ENCODE measurements at places on chromosomes 5 and 9.

DNA sequence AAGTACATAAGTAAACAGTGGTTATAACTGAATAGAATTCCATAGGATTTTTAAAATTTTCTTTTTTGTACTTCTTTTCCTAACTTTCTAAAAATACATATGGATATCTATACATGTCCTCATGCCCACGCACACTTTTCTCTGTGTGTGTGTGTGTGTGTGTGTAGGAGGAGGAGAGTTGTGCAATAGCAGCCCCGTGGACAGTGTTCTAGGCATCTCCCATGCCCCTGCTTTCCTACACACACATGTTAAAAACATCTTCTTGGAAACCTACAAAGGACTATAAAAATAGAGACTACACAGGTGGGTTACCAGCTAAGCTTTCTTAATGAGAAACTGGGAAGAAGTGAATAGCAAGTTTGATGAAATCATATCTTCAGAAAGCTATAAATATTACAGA is 19.8 kb upstream of the HEXB start:
- DNase-seq, result no peak

- DNase-seq, result no peak
These were observed 1.6 kb downstream of the RAD23B start for GRCh38 chr9:107284636-107285035.

DNA sequence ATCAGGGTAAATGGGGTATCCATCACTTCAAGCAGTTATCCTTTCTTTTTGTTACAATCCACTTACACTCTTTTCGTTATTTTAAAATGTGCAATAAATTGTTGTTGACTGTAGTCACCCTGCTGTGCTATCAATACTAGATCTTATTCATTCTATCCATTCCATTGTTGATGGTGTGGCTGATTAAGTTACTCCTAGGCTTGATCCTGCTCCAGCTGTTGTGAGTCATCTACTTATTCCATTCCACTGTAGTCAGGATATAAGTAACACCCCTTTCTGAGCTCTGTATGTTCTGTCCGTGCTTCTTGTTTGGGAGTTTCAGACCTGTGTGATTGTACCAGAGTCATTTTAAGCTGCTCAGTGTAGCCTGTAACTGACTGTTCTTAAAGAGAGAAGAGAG is 122.5 kb upstream of the RUSC2 start:
- no peak for DNase-seq

DNA sequence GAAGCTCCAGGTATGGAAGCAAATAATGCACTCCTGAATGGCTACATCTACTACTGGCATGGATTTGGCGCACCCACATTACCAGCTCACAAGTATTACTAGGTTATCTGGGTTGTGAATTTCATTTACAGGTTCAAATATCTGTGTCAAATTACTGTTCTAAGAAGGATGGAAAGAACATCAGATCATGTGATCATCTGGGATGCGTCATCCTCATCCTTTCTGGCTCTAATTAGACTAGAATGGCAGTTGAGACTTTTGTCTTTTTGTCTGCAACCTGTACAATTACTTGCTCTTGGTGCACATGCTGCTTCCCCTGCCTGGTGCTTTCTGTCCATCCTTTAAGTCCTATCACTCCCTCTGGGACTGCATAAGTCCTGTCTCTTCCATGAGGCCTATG is 64.1 kb downstream of the PJA2 start:
- DNase-seq, result no peak

GRCh38 chr9:130333041-130333711 is 67.6 kb downstream of the HMCN2 start:
- DNase-seq, result no peak

DNA sequence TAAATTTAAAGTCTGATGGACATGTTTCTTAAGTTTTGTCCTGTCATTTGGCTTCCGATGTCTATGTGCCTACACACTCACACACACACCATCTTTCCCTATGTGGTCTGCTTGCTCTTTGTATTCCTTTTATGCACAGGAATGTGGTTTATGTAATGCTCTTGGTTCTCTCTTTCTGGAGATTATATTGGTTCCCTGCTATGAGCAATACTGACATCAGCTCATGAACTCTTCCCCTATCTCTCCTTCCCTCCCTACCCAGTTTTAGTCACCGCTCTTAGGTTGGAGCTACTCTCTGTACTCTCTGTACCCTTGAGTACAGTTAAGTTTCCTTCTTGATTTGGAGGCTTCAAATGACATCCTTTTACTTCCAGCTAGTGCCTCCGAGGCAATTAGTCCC is 77.9 kb upstream of the MVB12B start:
- DNase-seq, result no peak

DNA sequence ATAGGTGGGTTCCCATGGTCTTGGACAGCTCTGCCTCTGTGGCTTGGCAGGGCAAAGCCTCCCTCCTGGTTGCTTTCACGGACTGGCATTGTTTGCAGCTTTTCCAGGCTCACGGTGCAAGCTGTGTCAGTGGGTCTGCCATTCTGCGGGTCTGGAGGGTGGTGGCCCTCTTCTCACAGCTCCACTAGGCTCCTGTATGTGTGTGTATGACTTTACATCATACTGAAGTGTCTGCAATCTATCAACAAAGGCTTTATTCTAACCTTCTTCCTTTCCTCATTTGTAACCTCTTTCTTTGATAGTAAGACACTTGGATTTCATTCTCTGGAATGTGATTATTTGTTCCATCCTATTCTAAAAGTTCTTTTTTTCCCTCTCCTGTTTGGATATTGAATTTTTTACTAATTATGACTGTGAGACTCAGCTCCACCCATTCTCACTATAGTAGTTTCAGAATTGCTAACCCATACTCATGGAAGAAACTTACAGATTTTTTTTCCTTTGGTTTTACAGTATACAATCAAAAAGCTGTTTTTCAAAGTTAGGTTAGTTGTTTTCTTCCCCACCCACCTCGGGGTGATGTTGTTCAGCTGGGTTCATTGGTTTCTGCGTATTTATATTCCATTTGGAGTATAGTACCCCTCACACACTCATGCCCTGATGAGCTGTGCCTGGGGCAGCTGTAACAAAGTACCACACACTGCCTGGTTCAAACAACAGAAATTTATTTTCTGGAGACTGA is 144.6 kb upstream of the OTULINL start:
- no peak for DNase-seq

DNA sequence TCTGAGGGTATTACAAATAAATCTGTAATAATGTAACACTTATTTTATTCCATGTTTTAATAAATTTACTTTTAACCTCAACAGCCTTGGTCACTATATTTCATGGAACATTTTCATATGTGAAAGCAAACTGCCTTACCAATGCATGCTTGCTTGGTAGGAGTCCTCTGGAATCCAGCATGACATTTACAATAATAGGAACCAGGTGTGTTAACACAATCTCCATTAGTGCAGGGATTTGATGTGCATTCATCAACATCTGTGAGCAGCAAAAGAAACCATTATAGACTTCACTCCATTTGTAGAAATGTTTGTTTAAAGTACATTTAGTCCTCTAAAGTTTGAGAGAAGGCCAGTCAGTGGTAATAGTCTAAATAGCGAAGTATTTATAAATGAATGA is 159.4 kb downstream of the FBN2 start:
- DNase-seq, result no peak

DNA sequence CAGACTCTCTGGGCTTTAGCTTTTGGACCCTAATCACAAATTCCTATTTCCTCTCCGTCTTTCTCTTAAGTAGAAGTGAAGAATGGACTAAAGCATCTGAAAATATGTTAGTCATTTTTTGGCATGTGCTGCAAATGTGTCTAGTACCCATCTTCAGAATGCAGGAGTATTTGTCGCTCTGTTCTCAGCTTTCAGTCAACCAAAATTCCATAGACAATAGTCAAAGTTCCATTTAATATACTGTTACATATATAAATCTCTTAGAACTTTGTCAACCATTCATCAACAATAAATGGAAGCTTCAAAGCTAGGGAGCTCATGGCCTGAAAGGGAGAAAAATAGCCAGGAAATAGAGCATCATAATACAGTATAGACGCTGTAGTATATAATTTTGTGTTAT is 509.4 kb downstream of the BNC2 start:
- no peak for DNase-seq

- DNase-seq, result no peak
These were observed 159.8 kb downstream of the COL23A1 start for GRCh38 chr5:178430186-178431062.

DNA sequence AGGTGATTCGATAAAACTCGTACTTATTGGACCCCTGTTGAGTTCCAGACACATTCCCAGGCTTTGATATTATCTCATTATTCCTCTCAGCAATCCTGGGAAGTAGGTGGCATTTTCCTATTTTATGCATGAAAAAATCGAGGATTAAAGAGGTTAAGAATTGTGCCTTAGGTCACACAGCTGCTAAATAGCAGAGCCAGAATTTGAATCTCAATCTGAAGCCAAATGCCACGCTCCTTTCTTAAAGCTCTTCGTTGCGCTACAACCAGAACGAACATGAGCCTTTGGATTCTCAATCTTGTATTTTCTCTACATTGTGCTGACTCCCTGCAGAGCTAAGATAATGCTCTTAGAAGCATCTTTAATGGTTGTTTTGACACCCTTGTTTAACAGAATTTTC is 527.8 kb upstream of the TLE4 start:
- DNase-seq, result no peak

DNA sequence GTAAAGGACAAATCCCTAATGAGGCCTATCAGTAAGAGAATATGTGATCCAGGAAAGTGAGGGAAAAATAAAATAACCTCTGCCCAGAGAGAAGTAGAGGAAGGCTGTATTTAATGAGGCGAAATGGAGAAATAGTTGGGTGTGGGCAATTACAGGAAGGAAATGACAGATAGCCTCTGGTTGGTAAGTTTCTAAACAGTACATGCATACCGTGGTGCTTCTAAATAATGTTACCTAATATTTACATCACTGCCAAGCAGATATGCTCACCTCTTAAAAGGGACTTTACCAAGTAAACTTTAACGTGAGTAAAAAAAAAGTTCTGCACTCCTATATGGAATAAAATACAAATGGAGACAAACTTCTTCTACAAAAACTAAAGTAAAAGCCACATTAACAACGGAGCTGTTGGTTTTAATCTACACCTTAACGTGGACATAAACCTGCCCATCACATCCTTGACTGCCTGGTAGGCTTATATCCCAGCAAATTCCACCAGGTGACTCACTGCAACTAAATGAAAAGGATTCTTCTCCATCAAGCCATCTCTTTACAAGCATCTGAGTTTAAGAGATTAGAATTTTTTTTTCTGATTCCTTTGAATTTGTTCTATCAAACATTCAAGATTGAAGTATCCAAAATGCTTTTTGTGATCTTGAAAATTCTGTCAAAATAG is 12.4 kb downstream of the NFIL3 start:
- DNase-seq, result no peak

DNA sequence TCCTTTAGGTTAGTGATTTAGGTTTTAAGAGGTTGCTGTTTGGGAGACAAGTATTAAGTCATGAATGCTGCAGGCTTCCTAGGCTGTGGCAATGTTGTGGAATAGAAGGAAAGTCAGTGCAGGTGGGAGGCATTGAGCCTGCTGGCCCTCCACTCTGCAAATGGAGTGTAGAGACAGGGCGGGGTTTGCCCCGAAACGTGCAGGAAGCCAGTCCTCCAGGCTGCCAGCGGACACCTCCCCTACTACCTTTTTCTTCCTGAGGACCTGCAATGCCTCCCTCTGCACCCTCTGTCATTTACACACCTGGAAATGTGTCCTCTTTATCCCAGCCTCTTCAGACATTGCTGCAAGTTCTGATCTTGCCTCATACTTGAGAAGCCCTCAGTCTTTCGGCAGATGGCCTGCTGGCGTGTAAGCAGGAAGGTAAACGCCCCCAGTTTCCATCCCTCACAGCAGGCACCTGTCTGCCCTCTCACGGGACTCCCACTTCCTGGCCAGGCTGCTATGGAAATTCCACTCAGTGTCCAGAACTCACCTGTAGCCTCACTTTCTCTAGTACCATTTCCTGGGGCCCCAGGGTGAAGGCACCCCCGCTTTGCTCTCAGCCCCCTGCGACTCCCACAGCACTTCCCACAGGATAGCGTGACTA is 81.6 kb upstream of the BOD1 start:
- DNase-seq, result no peak

DNA sequence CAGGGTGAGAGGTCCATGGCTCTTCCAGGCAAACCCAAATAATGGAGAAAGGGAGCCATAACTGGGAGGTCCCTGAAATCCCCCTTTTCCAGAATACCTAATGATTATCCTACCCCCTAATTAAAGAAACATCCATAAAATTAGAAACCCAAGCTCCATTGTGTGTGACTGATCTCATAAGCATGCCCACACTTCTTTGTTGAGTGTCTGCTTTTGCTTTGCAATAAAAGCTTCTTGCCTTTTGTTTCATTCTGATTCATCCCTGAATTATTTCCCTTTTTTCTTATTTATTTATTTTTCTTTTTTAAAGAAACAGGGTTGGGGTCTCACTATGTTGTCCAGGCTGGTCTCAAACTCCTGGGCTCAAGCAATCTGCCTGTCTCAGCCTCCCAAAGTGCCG is 33.1 kb downstream of the BTF3 start:
- no peak for DNase-seq

- DNase-seq, result no peak
These were observed 18.9 kb upstream of the NTNG2 start for GRCh38 chr9:132142924-132143323.

DNA sequence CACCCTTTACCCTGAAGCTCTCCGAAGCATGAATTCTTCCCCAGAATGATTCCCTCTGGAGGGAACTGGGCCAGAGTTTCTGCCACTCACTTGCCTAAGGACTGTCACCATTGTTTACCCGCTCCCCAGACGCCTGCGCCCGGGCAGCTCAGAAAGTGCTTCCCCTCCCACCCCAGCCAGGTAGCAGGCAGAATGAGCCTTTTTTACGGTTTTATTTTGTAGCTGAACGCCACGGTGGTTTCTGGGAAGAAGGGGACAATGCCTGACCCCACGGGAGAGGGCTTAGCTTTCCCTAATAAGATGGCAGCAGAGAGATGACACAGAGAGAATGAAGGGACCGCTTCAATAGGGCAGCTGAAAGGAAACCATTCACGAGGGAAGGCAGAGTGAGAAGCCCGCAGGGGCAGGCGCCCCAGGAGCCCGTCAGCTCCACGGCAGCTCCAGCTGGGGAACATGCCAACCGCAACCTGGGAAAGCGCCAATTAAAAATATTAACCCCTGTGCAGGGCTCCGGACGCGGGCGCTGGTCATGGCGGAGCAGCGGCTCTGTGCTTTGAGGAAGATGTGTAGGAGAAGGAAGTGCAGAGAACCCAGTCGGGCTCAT is 20.4 kb upstream of the NTNG2 start:
- no peak for DNase-seq

DNA sequence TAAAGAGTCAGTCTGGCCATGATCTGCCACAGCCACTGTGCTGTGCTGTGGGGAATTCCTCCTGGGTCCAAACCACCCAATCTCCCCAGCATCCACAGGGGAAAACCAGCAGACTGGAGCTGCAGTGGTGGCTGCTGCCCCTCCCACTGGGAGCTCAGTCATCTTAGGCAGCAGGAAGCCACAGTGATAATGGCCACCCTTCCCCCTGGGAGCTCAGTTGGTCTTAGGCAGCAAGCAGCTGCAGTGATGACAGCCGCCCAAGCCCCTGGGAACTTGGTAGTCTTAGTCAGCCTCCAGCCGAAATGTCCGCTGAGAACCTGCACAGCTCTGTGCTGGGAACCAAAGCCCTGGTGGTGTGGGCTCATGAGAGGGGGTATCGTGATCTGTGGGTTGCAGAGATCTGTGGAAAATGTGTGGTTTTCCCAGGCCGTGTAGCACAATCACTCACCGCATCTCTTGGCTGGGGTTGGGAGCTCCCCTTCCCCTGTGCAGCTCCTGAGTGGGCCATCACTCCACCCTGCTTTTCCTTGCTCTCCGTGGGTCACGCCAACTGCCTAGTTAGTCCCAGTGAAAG is 38.4 kb upstream of the SMIM15 start:
- no peak for DNase-seq

Data from CD4-positive, alpha-beta T cell treated with Interleukin-15 for 4 hours (primary cell).